ENCODE measurements at places on chromosomes 1 and 21.

- DNase-seq, result no peak
These were observed 32.9 kb downstream of the RASAL2 start for GRCh38 chr1:178126741-178127185.

DNA sequence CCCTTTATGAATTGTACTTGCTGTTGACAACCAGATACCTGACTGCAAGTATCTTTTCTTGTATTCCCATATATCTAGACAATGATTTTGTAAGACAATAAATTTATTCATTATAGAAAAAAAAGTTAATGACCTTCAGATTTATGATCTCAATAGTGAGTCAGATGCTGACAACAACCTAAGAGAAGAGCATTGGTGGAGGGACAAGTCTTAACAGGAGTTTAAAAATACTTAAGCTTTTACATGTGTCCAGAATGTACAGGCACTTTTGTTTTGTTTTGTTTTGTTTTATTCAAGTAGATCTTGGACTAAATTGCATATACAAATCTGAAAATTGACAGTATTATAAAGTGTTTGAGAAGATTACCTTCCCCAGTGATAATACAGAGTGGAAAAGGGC is 1544.6 kb upstream of the B3GALT2 start:
- no peak for DNase-seq

GRCh38 chr21:31870472-31871193 is 2.2 kb upstream of the HUNK start:
- DNase-seq, result no peak

GRCh38 chr21:35014302-35015041 is 34.6 kb downstream of the RUNX1 start:
- no peak for DNase-seq

- no peak for DNase-seq
These were observed 153.5 kb downstream of the LRRC40 start for GRCh38 chr1:70051926-70052325.

DNA sequence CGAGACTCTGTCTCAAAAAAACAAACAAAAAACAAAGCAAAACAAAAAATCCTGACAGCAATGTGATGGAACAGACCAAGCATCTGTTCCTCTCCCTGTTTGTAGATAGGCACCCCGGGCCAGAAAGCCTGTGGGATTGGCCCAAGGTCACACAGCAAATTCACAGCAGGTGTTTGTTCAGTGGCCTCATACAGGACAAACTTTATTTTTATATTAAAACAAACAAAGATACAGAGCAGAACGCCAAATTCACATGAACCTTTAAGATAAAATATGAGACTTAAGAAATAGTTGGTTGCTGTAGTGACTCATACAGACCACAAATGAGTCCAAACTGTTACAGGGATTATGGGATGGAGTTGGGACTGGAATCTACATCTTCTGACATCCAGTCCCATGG is 2.3 kb upstream of the CELA2A start:
- DNase-seq, result no peak

DNA sequence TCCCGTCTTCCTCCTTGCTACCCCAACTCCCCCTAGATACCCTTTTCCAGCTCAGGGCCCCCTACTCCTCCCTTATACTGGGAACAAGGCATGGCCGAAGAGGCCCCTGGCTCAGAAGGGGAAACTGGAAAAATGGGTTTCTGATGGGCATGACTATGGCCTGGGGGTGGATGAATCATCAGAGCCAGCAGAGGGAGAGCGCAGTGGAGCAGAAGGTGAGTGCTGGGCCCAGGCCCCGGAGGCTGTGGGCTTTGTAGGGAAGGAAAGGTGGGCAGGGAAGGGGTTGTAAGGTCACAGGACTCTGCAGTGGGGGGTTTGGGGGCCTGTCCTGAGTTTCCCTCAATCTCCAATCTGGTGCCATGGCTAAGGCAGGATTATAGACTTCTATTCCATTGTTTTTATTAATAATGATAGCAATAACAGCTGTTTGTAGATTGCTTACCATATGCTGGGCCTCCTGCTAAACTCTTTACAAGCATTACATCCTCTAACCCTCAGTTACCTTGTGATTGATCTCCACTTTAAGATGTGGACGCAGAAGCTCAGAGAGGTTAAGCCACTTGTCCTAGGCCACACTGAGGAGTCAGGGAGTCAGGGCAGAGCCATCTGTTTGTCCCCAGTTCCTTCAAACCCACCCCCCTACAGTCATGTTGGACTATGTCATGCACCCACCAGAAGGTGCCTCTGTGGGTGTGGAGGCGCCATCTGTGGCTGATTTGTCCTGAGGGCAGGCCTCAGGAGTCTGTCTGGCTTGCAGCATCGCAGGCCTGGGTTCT is 36.2 kb upstream of the ZNF362 start:
- DNase-seq, result no peak

- no peak for DNase-seq
These were observed 26.2 kb downstream of the EXTL2 start for GRCh38 chr1:100868364-100868995.

- DNase-seq, result no peak
These were observed 107.5 kb downstream of the HIVEP3 start for GRCh38 chr1:41811051-41811795.

- DNase-seq, result no peak
These were observed 62.2 kb downstream of the S100B start for GRCh38 chr21:46542588-46543124.

DNA sequence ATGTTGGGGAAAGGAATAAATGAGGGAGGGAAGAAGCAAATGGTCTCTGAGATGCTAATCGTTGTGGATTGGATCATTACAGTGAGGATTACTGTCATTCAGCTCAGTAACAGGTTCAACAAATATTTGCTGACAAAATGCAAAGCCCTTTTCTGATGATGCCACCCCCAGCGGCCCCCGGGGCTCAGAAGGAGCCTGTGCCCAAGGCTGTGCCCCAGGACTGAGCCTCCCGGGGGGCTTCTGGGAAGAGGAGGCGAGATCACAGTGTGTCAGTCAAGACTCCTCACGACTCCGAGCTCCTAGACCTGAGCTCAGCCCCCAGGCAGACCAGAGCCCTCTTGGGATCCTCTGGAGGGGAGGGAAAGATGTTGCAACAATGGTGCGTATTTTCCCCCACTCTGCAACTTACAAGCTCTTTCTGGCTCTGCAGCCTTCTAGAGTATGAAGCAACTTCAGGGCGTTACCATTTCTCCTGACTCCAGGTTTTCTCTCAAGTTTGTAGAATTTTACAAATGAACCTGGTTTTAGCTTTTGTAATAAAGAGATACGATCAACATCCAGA is 20.8 kb downstream of the EPHA8 start:
- DNase-seq, result no peak

GRCh38 chr1:150067184-150068108 is at the start of gene VPS45:
TSS of gene VPS45 (plus strand) at chr1:150067776. CDS start at chr1:150067858, 82 bp downstream.
- peak; percentile 84 for DNase-seq

- peak; percentile 31 for DNase-seq
These were observed 98.4 kb downstream of the EBNA1BP2 start for GRCh38 chr1:43073490-43074230.

GRCh38 chr1:161402446-161402845 is 34.8 kb upstream of the CFAP126 start:
- DNase-seq, result no peak

DNA sequence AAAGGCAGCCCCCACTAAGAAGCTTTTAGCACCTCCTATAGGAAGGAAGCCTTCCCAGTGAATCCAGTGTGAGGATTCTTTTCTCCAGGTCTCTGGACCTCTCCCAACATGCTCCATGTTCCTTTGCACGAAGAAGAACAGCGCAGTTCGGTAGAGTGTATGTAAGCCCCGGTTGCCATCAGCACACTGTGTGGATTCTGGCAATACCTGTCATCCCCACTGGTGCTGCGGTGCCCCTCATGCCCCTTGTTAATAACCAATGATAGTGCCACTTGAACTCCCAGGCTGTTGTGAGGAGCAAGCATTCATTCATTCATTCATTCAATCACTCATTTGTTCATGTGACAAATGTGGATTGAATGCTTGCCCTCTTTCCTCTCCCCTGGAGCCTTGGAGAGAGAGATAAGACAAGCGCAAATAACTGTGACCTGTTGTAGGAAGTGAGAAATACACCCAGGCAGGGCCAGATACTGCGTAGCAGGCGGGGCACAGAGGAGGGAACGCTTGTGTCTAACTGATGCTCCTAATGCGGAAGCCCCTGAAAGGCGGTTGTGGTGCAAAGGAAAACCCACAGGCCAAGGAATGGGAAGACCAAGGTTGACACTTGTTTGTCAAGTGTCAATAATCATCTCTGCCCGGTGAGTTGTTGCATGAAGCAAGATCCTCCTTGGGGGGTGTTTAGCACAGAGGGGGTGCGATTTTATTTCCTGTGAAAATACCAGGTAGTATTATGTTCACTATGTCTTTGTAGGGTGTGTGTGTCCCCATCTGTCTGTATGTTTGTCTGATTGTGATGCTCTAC is 9.8 kb downstream of the LGR6 start:
- no peak for DNase-seq

DNA sequence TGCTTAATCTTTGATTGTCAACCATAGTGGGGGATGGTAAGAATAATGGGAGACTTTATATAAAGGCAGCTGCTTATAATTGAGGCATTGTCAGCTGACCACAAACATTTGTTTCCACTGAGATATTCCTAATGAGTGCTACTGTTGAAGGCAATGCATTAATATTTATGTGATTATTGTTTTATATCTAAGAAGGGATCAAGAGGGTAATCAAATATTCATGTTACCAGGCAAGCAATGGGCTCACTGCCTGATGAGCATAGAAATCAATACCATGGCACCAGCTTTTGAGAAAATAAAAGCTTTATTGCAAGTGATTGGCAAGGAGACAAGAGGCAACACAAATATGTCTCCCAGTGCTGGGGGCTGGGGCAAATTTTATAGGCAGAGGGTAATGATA is 706.7 kb upstream of the ADAMTS5 start:
- no peak for DNase-seq

DNA sequence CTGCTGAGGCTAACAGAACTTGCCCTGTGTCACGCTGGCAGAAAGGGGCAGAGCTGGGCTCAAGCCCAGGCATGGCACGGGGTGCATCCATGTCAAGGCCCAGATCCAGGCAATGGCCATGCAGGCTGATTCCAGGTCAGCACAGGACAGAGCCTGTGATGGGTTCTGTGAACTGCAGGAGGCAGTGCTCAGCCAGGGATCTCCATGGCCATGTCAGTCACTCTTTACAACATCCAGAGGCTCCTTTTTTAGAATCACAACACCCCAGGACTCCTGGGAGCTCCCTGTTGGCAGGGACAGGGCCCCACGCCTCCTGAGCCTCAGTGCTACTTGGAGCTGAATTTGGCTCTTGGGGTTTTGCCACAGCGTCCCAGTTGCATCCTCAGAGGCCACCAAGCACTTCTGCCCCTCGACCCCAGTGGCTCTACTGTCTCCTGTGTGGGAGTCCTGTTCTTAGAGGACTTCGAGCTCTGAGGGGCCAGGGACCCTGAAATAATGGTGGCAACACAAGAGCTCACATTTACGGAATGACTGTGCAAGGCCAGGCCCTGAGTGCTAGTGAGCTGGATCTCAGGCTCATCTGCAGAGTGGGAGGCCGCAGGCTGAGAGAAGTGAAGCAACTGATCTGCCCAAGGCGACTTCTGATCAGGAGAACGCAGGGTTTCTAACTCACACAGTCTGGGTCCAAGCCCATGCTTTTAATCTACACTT is 211.5 kb downstream of the TRABD2B start:
- DNase-seq, result no peak
